CD4-positive, alpha-beta T cell (primary cell): ENCODE measurements at places on chromosomes 12 and 14. TPM values are rescaled to one million over a fixed set of nuclear protein-coding genes. Genes with fewer than 3 reads are reported as not detected.

GRCh38 chr12:4881266-4882064, 28.2 kb upstream of the KCNA1 start:
- no peak for DNase-seq

- DNase-seq, result no peak
Observed at GRCh38 chr12:109831929-109832328, 1.3 kb downstream of the TRPV4 start.

GRCh38 chr14:102209224-102209966, 69.7 kb downstream of the WDR20 start:
- no peak for DNase-seq

GRCh38 chr12:64175254-64175945, 46.7 kb downstream of the KICS2 start:
- DNase-seq, result no peak

- DNase-seq, result no peak
Observed at GRCh38 chr14:86334355-86334754, 804.4 kb downstream of the FLRT2 start.

DNA sequence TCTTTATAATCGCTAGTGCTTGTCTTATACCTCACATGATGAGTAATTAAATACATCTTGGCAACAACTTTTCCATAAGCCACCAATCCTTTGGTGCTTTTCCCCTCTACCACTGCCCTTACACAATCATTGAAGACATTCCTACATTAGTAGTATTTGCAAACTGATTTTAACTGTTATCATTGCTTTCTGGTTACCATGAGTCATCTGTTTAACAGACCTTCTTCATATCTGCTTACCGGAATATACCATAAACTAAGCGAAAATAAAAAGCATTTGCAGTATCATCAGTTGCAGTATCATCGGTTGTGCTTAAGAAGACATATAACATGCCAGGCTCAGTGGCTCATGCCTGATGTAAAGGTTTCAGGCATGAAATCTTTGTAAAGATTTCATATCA, 54.8 kb upstream of the PLEKHA5 start:
- no peak for DNase-seq

DNA sequence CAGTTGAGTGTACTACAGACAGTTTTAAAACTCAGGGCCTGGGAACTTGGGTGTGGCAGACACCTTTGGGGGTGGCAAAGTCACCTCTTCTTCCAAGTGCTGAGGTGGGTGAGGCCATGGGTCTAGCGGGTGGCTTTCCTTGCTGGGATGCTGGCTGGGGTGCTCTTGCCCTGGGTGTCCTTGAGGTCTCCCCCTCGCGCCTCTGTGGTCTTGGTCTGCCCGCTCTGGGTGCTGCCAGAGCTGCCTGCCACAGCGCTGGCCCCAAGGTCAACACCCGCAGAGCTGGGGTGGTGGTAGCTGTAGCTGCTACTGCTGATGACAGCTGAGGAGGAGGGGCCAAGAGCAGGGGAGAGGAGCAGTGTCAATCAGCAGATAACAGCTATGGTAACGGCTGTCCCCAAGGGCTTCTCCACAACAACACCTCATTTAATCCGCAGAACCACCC, 6.8 kb downstream of the KRT74 start:
- DNase-seq, result peak; percentile 85

GRCh38 chr12:51017452-51017851, 8.7 kb downstream of the SLC11A2 start:
- no peak for DNase-seq

DNA sequence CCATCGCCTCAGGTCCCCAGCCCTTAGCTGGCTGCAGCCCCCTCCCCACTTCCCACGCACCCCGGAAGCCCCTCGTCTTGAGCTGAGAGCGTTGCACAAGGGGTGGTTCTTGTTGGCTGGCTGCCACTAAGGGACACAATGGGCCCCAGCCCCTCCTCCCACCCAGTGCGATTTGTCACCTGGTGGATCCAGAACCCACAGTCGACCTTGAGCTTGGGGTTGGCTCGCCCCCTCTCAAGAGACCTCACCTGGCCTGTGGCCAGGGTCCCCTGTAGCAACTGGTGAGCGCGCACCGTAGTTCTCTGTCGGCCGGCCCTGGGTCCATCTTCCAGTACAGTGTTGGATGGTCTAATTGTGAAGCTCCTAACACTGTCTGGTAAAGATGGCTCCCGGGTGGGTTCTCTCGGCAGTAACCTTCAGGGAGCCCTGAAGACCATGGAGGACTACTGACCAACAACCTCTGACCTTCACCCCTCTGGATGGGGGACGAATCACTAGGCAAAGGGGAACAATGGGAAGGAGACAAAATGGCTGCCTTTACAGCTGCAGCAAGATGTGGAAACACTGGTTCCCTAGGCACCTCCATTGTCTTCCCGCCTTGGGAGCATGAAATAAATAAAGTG, 6.6 kb downstream of the PHB2 start:
- DNase-seq, result no peak

DNA sequence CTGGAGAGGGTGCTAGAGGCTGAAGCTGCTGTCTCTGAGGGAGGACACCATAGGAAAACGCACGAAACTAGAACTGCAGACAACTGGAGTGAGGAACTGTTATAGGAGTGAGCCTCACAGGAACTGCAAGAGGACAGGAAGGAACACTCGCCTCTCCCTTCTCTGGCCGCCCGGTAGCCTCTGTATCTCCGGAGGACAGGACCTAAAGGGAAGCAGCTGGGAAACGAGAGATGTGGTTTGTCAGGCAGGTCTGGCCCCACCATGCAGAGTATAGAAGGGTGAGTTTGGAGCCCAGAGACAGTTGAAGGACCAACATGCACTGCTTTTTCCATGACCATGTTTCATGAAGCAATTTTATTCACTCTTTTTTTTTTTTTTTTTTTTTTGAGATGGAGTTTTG, 127.3 kb downstream of the EFCAB11 start:
- DNase-seq, result no peak

- no peak for DNase-seq
Observed at GRCh38 chr12:104974626-104975290, 11.4 kb upstream of the NOPCHAP1 start.

Gene PLCZ1
- not detected for total RNA-seq

DNA sequence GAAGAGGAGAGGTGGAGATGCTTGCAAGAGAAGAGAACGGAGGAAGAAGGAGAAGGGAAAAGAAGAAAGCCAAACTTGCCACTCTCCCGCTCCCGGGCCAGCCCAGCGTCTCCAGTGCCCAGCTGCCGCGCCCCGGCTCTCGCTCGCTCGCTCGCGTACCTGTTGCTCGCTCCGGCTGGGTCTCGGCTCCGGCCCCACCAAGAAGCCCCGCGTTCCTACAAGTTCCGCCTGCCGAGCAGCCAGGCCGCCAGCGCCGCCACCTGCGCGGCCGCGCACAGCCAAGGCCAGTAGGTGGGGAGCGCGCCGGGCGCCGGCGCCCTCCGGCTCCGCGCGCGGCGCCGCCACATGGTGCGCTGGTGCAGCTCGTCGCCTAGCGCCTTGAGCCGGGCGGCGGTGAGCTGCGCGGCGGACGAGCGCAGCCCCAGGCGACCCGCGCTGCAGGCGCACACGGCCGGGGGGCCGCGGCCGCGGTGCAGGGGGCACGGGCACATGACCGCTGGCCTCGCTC, 370 bp downstream of the HRK start:
- DNase-seq, result peak; percentile 8

Gene RNASE4
- total RNA-seq, result 0.38 TPM

DNA sequence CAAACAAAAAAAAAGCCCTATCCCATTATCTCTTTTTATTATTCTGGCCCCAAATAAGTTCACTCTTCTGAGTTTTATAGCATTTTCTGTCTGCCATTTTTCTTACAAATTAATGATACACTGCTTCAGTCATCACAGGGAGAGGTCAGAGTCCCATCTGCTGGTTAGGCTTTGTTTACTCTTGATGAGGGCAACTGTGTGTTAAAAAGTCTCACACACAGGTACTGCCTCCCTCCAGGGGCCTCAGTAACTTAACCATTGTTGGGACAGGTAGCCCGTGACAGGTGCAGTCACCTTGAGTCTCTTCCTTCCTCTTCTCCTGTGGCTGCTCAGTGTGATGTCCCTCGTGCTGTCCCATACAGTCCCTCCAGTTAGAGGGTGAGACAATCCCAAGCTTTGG, 45.5 kb upstream of the SEL1L start:
- DNase-seq, result no peak

GRCh38 chr12:3206536-3207072, 129.4 kb downstream of the TSPAN9 start:
- no peak for DNase-seq

DNA sequence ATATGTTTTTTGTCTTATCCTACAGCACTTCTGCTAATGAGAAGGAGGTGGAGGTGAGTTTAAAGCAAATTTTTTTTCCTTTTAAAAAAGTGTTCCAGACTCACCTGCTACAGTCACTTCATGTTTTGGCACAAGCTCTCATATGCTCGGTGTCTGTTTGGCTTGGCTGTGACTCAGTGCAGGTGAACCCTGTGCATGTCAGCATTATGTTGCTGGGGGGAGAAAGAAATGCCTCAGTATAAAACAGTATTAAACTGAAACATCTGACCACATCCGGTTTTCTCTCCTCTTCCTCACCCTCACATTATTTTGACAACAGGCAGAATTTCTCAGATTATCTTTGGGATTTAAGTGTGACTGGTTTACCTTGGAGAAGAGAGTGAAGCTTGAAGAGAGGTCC, 105.2 kb downstream of the DNAI7 start:
- no peak for DNase-seq

Gene HSPA2
- total RNA-seq, result 1.5 TPM

Gene LYZ
- 72.9 TPM for total RNA-seq

- DNase-seq, result no peak
Observed at GRCh38 chr14:69666690-69667211, 55.4 kb downstream of the SUSD6 start.

- no peak for DNase-seq
Observed at GRCh38 chr14:38357557-38357956, 101.7 kb upstream of the CLEC14A start.

Gene KCNK13
- not detected for total RNA-seq

DNA sequence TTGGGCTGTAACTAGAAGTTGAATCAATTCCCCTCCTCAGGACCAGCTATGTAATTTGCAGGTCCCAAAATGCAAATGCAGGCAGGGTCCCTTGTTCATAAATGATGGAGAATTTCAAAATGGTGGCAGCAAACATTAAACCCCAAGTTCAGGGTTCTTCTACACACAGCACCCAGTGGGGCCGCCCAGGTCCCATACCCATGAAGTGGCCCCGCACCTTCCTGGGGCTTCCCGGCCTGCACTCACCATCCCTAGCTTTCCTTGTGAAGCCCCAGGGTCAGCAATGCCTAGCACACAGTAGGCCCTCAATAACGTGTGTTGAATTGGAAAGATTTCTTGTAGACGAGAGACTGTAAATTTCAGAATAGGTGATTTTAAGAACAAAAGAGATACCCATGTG, 76.0 kb downstream of the NTF3 start:
- DNase-seq, result no peak

Gene MEG3
- not detected for total RNA-seq

- DNase-seq, result no peak
Observed at GRCh38 chr14:51818748-51819380, 41.5 kb upstream of the GNG2 start.

Gene ASIC1
- total RNA-seq, result 2.8 TPM

DNA sequence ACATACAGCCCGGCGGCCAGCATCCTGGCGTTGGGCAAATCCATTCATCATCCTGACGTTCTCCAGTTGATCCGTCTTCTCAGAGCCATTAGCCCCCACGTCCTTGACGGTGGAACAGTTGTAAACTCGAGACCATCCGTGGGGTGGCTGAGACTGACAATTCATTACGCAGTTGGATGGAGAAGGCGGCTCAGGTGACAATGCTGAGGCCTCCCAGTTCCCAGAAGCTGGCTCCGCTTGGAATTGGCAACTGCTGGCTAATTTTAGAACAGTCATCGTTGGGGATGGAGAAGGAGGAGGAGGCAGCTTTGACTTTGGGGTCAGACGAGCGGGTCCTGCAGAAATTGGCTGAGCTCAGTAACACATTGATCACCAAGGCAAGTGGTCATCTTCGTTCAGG, 186.5 kb downstream of the PHETA1 start:
- no peak for DNase-seq

DNA sequence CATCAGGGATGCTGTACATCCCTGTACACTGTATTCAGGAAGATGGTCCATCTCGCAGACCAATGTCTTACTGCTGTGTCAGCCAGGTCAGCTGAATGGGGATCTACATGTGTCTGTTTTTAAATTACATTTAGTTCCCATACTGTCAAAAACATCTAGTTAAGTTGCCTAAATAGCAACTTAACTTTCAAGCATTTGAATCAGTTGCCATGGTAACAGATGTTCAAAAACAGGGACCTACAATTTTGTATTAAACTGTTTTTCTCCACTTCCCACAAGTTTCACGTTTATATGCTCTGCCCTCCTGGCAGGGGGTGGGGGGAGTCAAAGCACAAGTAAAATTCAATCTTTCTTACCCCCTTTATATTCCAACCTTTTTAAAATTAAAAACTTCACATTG, 38.3 kb downstream of the C12orf42 start:
- no peak for DNase-seq

DNA sequence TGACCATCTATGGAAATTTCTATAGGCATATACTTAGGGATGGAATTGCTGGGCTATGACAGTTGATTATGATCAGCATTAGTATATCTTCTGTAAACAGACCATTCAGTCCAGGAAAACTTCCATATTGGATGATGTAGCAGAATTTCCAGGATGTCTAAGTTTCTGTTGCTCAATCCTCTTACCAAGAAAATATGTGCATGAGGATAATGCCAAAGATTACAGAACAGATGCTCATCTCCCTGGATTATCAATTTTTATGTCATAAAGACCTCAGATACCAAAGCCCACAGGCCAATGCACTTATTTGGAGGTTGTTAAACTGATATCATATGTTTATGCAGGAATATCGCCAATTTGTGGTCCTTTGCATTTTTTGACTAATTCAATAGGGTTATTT, 354.4 kb upstream of the FLRT2 start:
- DNase-seq, result no peak

DNA sequence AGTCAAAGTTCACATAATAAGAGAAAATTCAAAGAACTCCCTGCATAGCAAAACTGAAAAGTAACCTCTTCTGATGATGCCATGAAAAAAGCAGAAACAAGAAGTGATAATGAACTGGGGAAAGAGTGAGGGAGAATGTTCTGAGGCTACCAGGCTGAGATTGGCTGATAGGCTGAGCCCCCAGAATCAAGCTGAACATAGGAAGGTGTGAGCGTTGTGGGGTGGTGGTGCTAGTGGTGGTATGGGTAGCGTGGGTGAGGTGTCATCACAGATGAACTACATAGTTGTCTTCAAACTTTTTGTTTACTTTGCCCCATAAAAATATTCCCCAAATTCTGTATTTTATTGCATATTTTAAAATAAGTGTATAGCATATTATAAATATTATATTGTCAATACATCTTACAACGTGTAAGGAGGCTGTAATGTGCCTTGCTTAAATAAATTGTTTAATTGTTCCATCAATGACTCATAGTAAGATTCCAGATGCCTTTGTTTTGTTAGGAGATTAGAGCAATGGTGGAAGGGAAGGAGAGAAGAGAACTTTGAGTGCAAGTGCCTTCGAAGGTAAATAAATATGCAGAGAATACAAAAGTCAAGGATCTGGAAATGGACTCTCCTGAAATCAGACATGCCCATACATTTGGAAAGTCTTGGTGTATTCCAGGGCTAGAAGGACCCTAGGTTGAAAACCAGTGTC, 15.8 kb upstream of the CFAP54 start:
- no peak for DNase-seq

- no peak for DNase-seq
Observed at GRCh38 chr12:111437816-111438454, 32.2 kb downstream of the SH2B3 start.

GRCh38 chr12:9763025-9763424, 2.3 kb upstream of the CD69 start:
- DNase-seq, result no peak

GRCh38 chr12:44372259-44372658, 503.9 kb downstream of the NELL2 start:
- DNase-seq, result no peak

Gene TTC9
- total RNA-seq, result 7.0 TPM

- DNase-seq, result no peak
Observed at GRCh38 chr14:94601884-94602391, 10.3 kb upstream of the SERPINA3 start.
